ENCODE measurements at places on chromosomes 12 and 14.

DNA sequence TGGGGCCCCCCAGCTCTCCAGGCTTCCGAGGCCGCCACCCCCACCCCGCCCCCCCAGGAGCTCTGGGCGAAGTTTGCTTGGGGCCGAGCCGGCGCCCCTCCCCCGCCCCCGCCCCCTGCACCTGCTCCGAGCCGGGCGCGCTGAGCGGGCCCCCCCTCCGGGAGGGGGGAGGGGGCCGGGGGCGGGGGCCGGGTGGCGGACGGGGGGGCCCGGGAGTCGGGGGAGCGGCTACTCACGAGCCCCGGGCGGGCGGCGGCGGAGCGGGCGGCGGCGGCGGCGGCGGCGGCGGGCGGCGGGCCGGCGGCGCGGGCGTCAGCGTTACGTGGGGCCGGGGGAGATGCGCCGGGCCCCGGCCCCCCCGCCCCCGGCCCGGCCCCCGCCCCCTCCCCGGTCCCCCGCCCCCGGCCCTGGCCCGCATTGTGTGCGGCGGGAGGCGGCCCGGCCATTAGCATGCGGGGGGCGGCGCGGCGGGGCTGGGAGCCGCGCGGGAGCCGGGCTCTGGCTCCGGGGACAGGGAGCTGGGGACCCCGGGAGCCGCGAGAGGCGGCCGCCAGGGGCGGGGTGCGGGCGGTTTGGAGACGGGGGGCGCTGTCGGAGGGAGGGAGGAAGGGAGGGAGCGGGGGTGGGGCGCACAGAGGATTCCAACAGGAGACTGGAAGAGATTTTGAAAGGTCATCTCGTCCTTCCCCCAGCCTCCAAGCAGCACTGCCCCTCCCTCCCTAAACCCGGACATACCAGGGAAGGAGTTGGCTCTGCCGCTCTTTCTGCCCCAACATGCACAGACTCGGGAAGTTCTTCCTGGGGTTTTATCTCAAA, at the start of gene ZNF219:
TSS of gene ZNF219 (minus strand) at position 580 of the 816 bp plus-strand sequence. CDS start 5,064 bp downstream, outside the sequence.
- peak; percentile 57 for DNase-seq

- no peak for DNase-seq
Measured at GRCh38 chr14:44798386-44799242, 163.1 kb downstream of the KLHL28 start.

GRCh38 chr12:102504280-102504679, 23.9 kb upstream of the IGF1 start:
- DNase-seq: no peak

DNA sequence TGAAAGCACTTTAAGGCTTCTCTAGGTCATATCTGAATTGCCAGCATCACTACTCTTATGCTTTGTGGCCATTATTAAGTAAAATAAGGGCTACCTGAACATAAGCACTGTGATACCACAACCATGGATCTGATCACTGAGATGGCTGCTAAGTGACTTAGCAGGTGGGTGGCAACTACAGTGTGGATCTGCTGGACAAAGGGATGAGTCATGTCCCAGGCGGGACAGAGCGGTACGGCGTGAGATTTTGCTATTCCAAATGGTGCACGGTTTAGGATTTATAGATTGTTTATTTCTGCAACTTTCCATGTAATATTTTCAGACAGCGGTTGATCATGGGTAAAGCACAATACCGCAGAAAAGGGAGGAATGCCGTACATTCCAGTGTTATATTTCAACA, 39.4 kb downstream of the MLXIP start:
- DNase-seq: no peak

- DNase-seq: no peak
Measured at GRCh38 chr12:48454667-48455066, 17.7 kb upstream of the ANP32D start.
